ENCODE measurements at places on chromosomes 6 and 20.

GRCh38 chr6:105967917-105968602, 118.1 kb upstream of the PRDM1 start:
- no peak for DNase-seq

DNA sequence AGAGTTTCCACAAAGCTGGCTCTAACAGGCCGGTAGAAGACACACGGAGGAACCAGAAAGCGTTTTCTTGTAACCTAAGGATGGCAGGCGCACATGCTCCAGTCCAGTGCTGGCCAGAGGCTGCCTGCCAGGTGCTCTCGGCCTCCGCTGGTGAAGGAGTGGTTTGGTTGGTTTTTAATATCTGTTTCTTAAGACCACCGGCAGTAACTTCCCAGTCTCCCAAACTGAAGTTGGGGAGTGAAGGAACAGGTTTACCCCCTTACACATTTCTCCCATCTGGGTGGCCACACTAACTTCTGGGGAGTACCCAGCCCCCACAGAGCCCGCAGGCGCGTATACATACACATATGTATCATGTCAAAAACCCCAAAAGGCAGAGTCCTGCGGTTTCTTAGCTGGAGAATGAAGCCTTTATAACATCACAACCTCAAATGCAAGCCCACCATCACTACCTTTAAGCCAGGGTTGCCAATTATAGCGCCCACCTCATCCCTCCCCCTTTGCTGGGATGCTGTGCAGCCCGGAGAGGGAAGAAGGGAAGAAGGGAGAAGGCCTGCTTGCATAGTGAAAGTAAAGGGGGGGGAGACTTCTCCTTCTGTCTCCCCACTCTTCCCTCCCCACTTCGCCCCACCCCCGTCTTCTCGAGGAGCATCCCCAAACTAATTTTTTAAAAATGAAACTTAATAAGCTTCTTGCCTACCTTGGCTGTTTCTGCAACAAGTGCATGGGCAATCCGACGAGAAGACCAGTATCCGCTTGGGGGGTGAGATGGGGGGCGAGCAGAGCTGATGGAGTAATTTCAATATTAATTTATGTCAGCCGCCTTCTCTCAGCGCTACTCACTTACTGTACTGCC, 1.0 kb downstream of the TRERF1 start:
- DNase-seq, result no peak

DNA sequence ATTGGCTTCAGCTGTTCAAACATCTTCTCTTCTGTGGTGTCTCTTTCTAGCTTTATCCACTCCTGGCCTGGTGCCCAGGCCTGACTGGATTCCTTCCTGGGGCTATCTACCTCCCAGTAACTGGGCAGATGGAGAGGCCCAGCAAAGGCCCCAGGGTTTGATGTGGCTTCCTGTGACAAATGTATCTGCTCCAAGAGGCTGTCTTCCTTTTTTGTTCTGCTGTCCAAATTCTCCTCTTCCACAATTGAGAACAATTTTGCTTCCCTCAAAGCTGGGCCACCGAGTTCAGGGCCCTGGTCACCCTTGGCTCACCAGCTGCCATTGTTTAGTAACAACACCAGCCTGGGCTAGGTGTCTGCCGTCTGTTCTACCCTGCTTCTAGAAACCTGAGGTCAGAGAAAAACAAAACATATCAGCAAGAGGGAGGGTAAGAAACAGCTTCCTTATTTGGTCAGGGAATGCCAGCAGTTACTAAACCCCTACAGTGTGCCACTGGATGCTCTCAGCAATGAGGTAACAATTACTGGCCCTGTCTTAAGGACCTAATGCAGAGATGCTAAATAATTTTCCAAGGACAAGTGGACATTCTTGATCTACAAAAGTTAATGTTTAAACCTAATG, 3.9 kb downstream of the ZFP57 start:
- no peak for DNase-seq

GRCh38 chr6:15672818-15673217, 10.0 kb upstream of the DTNBP1 start:
- no peak for DNase-seq

DNA sequence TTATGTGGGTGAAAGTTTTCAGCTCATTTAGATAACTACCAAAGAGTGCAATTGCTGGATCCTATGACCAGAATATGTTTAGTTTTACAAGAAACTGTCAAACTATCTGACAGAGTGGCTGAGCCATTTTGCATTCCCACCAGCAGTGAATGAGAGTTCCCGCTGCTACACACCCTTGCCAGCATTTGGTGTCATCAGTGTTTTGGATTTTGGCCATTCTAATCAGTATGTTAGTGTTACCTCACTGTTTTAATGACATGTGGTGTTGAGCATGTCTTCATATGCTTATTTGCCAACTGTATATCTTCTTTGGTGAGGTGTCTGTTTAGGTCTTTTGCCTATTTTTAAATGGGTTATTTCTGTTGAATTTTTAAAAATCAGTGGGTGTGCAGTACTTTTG, 120.9 kb downstream of the CFAP61 start:
- DNase-seq, result no peak

- no peak for DNase-seq
These were observed 494.8 kb upstream of the SOX4 start for GRCh38 chr6:21098744-21099143.

DNA sequence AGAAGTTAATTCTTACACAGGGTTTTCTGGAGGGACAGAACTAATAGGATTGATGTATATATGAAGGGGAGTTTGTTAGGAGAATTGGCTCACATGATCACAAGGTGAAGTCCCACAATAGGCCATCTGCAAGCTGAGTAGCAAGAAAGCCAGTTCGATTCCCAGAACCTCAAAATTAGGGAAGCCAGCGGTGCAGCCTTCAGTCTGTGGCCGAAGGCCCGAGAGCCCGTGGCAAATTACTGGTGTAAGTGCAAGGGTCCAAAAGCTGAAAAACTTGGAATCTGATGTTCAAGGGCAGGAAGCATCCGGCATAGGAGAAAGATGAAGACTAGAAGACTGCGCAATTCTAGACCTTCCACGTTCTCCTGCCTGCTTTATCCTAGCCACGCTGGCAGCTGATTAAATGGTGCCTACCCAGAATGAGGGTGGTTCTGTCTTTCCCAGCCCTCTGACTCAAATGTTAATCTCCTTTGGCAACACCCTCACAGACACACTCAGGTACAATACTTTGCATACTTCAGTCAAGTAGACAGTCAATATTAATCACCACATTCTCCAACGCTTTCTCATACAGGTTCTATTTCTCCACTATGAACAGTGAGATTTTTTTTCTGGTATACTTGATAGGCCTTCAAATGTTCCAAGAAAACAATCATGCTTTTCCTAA, 357.0 kb downstream of the LAMA2 start:
- DNase-seq, result no peak

- no peak for DNase-seq
These were observed 14.2 kb downstream of the RAB23 start for GRCh38 chr6:57207872-57208271.

Measured in HS-27A (cell line).